Kidney capillary endothelial cell (primary cell): ENCODE measurements at places on chromosomes 1 and 21.

GRCh38 chr1:31627930-31628559 is 10.6 kb downstream of the HCRTR1 start:
- DNase-seq, result no peak

GRCh38 chr21:26544201-26544775 is 28.8 kb downstream of the CYYR1 start:
- no peak for DNase-seq

- DNase-seq, result no peak
These were observed 10.1 kb upstream of the NTPCR start for GRCh38 chr1:232940262-232940661.

GRCh38 chr1:86104606-86105532 is 51.7 kb downstream of the COL24A1 start:
- DNase-seq, result no peak

GRCh38 chr1:207711285-207711684 is 40.6 kb upstream of the CD46 start:
- DNase-seq, result no peak

DNA sequence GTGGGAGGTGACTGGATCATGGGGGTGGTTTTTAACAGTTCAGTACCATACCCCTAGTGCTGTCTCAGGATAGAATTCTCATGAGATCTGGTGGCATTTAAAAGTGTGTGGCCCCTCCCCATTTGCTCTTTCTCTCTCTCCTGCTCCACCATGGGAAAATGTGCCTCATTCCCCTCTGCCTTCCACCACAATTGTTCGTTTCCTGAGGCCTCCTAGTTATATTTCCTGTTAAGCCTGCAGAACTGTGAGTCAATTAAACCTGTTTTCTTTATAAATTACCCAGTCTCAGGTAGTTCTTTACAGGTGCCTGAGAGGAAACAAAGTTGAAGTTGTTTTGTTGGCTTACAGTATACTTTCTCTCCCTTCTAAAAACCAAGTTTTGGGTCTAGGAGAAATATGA is 23.1 kb upstream of the SLC22A15 start:
- DNase-seq, result no peak

DNA sequence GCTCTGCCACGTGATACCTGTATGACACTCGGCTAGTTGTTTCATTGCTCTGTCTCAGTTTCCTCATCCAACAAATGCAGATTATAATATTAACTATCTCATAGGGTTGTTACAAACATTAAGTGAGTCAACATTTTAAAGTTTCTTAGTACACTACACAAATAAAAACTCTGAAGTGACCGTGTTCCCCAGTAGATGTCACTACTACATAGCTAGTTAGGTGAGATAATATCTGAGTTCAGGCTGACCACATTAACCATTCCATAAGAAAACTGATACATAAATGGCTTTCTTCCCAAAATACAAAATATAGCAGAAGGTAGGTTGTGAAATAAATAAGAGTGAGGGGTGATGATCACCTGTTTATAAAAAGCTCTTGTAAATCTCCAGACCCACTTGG is 214.1 kb downstream of the NUF2 start:
- peak; percentile 63 for DNase-seq

DNA sequence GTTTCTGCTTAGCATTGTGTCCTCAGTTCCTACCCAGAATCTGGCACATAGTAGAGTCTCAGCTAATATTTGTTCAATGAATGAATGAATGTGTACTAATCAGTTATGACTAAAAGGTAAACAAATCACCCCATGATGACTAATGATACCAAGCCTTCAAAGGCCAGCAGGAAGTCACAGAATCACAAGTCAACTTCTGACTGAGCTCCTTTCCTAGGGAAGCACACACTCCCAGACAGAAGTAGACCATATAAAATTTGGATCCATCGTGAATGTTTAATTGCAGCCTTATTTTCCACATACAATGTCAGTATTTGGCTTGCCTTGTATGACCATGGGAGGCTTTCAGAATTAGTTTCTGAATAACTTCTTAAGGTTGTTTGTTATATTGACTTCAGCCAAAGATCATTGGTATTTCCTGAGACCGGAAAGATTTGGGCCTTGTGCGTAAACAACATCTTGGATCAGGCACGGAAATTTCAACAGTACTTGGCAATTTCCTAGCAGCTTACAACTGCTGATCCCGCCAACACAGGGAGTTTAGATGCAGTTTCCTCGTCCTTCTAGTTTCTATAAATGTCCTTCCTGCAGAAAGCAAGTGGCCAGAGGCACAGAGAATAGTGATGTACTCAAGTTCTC is 185.9 kb upstream of the ATP1B1 start:
- peak; percentile 94 for DNase-seq
